Left ventricle myocardium inferior (tissue), 1 donor: ENCODE measurements at places on chromosomes 12 and 14. TPM values are rescaled to one million over a fixed set of nuclear protein-coding genes. Genes with fewer than 3 reads are reported as not detected.
A peak's percentile ranks its signal among the peaks of the same experiment; 100 is the strongest.

Gene TMEM106C
- total RNA-seq: 48.1 TPM

Gene RASSF8
- 33.7 TPM for total RNA-seq

Gene SYCP3
- total RNA-seq: not detected

Gene CFAP73
- not detected for total RNA-seq

Gene PLEKHD1
- 0.14 TPM for total RNA-seq

Gene HOXC6
- total RNA-seq: not detected

DNA sequence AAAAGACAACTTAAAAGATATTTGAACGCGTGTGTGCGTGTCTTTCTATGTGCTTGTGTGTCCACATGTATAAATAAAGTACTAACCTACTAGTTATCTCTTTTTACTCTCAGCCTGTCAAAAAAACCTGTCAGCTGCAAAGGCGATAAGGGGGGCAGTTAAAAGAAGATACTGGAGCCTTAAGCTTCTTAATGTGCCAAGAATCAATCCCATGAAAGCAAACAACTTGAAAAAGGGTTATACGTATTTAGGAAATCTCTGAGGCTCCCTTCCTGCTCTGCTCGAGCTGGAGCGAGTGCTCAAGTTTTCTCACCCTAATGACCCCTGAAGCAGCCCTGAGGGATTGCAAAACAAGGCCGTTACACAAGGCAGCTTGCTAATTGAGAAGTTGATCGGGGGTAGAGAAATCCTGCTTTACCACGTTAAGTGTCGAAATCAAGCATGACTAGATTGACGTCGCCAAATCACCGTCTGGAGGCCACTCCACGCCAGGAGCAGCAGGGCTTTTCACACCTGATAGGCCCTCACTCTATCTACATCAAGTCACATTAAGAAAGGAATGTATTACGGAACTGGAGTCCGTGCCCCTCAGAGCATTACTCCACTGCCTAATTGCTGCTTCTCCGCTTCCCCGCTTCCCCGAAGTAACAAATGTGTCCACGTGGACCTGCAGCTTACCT, 32.4 kb downstream of the LMO3 start:
- DNase-seq: peak; percentile 31

DNA sequence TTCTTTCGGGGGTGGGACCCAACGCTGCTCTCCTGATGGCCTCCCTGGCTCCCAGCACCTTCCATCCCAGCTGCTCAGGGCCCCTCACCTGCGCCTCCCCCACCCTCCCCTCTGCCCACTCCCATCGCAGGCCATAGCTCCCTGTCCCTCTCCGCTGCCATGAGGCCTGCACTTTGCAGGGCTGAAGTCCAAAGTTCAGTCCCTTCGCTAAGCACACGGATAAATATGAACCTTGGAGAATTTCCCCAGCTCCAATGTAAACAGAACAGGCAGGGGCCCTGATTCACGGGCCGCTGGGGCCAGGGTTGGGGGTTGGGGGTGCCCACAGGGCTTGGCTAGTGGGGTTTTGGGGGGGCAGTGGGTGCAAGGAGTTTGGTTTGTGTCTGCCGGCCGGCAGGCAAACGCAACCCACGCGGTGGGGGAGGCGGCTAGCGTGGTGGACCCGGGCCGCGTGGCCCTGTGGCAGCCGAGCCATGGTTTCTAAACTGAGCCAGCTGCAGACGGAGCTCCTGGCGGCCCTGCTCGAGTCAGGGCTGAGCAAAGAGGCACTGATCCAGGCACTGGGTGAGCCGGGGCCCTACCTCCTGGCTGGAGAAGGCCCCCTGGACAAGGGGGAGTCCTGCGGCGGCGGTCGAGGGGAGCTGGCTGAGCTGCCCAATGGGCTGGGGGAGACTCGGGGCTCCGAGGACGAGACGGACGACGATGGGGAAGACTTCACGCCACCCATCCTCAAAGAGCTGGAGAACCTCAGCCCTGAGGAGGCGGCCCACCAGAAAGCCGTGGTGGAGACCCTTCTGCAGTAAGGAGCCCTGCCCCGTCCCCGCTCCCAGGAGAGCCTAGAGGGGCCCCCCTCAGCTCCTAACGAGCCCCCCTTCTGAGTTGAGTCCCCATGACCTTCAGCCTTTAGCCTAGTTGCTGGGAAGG, at the start of gene HNF1A:
Gene HNF1A, plus strand, starts transcription at position 248 of the 924 bp plus-strand sequence. Its CDS starts 226 bp downstream, at position 474.
- no peak for DNase-seq

- no peak for DNase-seq
Measured at GRCh38 chr14:62064751-62065323, 302.6 kb downstream of the SNAPC1 start.

- no peak for DNase-seq
Measured at GRCh38 chr14:77649326-77649725, 32.9 kb upstream of the SPTLC2 start.

- no peak for DNase-seq
Measured at GRCh38 chr14:36646664-36647416, 14.8 kb upstream of the PAX9 start.

DNA sequence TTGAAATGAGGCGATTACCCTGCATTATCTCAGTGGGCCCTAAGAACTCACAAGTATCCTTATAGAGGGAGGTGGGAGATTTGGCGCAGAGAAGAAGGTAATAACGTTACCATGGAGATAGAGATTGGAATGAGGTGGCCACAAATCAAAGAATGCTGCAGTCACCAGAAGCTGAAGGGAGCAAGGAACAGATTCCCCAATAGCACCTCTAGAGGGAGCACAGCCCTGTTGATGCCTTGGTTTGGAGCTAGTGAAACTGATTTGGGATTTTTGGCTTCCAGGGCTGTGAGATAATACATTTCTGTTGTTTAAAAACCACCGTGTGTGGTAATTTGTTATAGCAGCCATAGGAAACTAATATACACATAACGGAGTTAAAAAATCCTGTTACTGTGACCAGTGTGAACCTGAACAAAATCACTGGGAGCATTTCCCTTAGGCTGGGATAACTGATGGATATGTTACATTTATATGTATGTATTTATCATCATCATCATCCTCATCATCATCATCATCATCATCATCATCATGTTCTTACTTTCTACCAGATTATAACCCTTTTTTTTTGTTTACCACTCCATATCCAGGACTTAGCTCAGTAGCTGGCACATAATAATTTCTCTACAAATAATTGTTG, 100.3 kb downstream of the LIN7A start:
- DNase-seq: no peak

GRCh38 chr12:111819191-111820158, 22.6 kb upstream of the MAPKAPK5 start:
- no peak for DNase-seq

DNA sequence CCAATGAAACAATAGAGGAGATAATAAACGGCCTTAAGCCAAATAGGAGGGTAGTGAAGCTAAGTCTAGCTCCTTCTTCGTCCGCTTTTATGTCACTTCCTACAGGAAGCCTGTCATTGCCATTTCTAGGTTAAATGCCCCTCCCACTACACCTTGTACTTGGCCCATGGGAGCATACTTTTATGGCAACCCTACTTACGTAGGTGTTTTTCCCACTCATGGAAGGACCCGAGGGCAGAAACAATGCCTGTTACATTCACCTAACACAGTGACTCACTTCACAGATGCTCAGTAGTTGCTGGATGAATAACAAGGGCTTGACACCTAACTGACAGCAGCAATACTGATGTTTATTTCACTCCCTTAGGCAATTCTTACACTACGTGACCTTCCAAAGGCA, 44.5 kb downstream of the ALKBH1 start:
- no peak for DNase-seq

GRCh38 chr12:15534322-15534721, 212.0 kb downstream of the PTPRO start:
- no peak for DNase-seq

DNA sequence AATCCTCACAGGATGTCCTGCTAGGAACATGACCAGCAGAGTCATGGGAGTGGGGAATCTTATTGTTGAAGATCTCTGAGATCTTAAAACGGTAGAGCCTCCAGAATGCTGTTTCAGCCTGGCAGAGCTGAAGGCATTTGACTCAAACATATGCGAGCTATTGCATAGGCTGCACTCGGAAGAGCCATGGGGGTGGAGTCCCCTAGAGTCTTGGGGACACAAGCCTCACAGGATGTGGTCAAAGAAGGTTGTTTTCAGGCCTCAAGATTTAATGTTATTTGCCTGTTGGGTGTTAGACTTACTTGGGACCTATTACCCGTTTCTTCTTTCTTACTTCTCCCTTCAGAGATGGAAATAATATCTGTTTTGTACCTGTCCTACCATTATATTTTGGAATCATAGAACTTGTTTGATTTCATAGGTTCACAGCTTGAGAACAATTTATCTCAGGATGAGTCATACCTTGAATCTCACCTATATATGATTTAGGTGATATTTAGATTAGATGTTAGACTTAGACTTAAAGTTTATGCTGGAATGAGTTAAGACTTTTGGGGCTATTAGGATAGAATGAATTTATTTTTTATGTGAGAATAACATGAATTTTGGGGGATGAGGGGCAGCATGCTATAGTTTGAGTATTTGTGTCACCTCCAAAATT, 172.2 kb upstream of the ATP2B1 start:
- no peak for DNase-seq

DNA sequence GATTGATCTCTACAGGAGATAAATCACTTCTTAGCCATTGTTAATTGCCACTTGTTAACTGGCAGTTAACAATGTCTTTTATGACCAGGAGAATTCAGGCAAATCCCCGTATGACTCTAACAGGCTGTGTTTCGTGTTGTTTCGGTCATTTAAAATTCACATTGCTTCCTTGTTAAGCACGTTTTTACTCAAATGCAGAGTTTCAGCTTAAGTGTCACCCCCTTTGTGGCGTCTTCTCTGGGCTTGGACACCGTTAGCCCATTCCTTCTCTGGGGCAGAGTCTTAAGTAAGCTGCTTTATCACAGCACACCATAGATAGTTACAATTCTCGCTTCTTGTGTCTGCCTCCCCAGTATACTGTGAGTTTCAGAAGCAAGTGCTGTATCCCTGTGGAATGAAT, 205.4 kb downstream of the EPS8 start:
- no peak for DNase-seq

GRCh38 chr14:72800848-72801370, 93.0 kb downstream of the DPF3 start:
- DNase-seq: no peak

DNA sequence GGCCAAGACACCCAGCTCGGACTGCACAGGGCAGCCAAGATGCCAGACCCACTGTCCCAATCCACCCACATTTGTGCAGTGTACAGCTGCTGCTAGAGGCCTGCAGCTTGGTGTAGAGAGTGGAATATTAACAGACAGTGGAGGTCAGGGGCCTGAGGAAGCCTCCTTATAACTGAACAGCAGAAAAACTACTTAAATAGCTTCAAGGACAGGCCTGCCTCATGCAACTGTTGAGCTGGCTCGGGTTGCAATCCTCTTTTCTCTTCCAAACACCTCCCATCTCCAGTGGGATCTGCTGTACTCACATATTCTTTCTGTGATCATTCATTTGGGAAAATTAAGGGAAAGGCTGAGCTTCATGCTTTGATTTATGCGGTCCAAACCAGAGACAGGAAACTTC, 1043.2 kb upstream of the TMEM132C start:
- DNase-seq: no peak

DNA sequence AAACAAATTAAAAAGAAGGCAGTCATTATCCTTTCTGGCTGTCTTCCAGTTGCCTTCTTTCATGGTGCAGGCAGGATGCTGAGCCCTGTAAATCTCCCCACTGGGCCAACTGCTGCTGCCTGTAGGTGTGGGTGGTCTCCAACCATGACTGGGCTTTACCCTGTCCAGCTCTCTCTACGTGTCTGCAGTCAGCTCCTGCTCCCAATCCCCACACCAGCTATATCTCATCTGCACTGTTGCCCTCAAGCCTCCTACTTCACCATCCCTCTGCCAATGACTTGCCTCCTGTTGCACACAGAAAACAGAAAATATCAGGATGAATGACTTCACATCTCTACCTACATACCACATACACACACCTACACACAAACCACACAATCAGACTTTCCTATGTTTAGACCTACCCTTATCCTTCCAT, 39.7 kb upstream of the PSMA6 start:
- DNase-seq: no peak

- DNase-seq: no peak
Measured at GRCh38 chr12:57235728-57236131, 6.2 kb downstream of the SHMT2 start.

DNA sequence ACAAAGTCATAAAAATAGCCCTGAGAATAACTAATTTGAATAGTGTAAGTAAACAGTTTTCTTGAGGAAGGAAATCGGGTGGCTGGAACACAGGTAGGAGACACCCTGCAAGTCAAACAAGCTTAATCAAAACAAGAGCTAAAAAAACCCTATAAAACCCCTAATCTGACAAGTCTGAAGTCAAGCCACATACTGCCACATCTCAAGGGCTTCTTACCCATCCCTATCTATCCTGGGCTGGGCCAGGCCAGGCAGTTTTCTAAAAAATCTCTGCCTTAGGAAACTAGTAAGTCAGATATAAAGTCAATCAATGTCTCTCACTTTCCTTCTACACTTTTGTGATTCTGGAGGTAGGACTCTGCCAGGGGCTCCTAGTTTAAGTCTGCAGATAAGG, 15.3 kb downstream of the UBE2N start:
- no peak for DNase-seq

DNA sequence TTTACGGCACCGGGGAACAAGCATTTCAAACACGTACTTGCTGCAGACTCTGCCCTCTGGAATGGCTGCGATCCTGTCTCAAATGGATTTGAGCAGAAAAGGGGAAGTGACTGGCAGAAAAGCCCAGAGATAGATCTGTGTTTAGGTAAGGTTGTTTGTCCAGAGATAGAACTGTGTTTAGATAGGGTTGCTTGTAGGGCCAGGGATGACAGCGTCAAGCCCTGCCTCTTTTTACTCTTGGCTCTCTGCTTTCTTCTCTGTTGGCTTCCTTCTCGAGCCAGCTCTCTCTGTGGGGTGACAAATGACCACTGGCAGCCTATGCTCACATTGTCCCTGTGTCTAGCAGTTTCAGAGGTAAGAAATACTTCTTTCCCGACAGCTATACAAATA, 11.4 kb downstream of the DGLUCY start:
- no peak for DNase-seq

GRCh38 chr14:69547701-69548348, 26.8 kb downstream of the CCDC177 start:
- DNase-seq: no peak

DNA sequence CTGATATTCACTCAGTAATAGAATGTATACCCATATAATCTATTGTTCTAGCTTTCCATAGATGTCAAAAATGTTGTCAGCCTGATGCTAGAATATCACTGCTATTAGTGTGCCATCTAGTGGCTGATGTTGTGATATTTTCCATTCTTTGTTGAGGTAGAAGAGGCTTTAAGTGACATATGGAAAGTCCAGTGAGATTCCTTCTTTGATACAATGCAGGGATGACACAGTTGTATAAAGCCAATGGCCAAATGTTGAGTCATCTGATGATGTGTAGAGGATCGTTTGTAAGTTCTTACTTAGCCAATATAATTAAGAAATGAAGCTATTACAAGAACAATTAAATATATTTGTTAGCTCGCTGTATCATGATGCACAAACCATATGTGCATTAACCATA, 58.1 kb upstream of the PCED1B start:
- DNase-seq: no peak

DNA sequence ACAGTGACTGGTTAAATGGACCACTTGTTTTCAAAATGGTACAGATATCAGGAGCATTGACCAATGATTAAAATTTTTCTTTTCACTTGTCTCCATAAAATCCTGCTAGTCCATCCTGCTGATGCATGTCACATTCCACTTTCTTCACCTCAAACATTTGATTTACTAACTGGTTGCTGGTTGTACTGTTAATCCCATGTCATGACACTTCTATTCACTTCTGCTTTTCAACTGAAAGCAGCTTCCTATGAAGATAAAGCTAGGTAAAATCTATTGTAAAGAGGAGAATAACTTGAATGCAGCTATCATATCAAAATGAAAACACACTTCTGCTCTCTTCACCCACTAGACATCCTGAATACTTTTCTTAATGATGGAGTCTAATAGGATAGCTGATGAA, 149.6 kb upstream of the OTX2 start:
- DNase-seq: no peak

- no peak for DNase-seq
Measured at GRCh38 chr12:9727813-9728212, 5.1 kb downstream of the CLECL1 start.
